ENCODE measurements at places on chromosomes 6 and 20.

DNA sequence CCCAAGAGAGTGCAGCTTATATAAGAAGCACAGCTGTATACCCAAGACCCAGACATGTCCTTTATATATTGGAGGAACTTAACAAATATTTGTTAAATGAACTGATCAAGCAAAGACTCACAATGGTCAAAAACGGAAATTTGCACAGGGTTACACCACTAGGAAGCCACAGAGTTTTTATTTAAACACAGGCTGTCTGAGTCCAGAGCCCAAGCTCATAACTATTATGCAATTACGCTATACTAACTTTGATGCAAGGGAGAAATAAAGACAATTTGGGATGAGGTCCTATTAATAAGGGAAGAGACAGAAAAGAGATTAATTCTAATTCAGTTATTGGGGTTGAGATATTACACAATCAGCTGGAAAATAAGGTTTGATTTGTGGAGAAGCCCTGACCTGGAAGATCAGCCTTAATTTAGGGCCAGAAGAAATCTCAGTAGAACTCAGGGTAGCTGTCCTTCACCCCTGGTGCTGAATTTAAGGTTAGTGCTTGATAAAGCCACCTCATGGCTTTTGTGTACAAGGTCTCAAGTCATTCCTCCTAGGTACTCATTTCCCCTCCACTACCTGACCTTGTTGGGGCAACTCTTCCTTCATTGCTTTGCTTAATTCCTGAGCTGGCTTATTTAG is 10.5 kb upstream of the ZNF334 start:
- DNase-seq = no peak

- DNase-seq = no peak
Measured at GRCh38 chr6:35298625-35299140, 1.1 kb downstream of the DEF6 start.

DNA sequence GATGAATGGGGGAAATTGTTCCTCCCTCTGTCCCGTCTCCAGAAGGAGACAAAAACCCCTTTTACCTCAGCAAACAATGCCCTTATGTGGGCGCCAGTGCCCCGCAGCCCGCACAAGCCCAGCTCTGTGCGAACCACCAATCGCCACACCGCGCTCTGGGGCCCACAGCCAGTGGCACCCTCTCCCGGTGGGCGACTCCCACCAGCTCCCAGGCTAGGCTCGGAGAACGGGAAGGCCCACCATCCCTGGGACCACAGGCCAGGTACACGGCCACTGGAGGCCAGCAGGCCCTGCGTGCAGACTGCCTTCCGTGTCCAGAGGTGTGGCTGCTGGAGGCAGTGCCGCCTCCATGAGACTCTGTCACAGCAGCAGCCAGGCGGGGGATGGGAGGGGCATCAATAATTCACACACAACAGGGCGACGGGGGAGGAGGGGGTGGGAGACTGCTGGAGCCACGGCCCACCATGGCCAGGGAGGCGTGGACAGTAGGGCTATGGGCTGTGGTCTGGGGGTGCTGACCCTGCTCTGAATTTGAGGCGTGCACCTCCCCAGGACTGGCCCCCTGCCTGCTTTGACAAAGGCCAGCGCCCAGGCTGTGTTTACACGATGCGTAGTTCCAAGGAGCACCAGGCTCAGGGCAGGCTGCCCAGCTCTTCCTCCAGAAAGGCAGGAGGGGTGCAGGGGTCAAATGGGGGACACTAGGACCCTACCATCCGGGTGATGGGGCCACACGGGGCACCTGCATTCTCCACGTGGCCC is 105.7 kb downstream of the ASXL1 start:
- DNase-seq = no peak

- DNase-seq = no peak
Measured at GRCh38 chr6:85551264-85551663, 42.4 kb downstream of the SNX14 start.

DNA sequence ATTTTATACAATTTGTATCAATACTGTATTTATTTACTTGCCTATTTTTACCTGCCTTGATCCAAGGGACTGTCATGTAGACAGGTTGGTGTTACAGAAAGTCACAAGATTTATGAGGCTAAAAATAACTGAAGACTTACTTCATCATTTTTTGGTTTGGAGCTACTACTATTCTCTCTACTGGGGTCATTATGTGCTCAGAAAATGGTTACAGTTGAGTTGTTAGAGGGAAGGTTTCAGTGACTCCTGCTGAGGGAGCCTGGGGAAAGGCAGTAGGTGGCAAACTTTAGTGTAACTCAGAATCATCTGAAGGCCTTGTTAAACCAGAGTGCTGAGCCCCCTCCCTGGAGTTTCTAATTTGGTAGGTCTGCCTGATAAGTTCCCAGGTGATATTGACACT is 118.8 kb downstream of the TINAG start:
- no peak for DNase-seq

DNA sequence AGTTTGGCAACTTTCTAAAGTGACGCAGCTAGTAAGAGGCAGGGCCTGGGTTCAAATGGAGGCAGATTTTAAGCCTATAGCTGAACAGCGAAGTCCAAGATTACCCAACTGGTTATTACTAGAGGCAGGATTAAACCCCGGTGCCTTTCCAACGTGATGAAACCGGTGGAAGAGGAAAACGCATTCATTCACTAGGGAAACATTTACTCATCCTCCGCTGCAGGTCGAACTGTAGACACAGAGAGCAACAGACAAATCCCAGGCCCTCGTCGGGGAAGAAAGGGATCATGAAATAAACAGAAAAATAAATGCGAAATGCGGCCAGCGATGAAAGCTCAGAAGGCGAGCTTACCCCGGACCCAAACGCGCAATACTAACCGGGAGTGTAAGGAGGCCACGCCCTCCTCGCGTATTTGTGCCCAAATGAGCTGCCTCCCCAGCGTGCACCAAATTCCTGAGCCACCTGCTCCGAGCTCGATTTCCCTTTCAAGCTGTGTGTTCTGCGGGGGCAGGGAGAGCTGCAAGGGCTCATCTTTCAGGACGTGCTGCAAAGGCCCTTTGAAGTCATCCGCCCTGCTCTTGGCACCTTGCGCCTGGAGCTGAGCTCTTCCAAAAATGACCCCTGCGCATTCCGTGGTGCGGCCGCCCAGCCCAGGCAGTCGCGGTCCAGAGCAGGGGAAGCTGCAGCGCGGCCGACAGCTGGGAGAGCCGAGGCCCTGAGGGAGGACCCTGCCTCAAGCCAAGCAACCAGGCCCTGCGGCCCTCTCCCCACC is 46.9 kb downstream of the PDYN start:
- no peak for DNase-seq

DNA sequence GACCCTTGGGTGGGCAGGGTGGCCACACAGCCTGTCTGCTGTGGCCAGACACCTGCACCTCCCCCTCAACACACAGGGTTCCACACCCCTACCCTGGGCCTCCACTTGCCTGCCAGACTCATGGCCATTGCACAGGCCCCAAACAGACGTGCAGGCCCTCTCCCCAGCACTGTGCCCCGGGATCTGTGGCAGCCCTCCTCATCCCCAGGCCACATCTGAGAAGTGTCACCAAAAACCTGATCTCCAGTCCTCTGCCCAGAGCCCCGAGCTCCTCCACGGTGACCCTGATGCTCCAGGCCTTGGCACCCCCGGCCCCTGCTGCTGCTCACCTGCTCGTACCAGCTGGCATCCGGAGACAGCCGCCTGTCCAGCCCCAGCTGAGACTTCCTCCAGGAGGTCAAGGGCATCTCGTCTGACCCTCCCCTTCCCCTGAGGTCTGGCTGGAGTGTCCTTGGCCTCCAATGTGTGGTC is 160.1 kb downstream of the DLL1 start:
- no peak for DNase-seq

DNA sequence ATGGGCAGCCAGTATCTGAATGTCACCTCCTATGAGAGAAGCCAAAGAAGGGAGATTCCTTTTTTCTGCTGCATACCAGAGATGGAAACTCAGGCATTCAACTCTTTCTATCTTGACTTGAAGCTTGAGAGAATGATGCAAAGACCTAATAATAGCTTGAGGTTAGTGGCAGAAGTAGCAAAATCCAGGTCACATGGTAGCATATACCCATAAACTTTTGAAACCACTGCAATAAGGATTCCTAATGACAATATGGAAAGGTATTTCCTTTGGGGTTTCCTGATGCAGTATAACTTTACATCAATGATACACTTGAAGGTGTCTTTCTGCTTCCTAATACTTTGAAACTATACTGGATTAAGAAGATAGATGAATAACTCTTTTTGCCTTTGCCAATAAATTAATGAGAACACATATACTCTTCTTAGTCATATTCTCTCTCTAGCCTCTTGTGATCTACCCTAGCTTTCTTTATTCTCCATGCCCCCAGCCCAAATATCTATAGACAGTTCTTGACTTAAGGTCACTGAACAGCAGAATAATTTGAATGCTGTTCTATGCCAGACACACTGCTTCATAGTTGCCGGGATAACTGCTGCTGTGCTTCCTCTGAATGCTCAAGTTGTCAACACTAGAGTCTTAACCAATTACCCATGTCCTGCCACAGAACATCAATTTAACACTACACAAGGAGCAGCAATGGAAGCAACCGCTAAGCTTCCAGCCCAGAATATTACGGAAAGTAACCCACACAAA is 155.5 kb upstream of the SIM1 start:
- DNase-seq = no peak
